Kidney epithelial cell (primary cell): ENCODE measurements at places on chromosomes 2 and 18.

GRCh38 chr2:152335726-152336118 is 748 bp downstream of the FMNL2 start:
- no peak for DNase-seq

DNA sequence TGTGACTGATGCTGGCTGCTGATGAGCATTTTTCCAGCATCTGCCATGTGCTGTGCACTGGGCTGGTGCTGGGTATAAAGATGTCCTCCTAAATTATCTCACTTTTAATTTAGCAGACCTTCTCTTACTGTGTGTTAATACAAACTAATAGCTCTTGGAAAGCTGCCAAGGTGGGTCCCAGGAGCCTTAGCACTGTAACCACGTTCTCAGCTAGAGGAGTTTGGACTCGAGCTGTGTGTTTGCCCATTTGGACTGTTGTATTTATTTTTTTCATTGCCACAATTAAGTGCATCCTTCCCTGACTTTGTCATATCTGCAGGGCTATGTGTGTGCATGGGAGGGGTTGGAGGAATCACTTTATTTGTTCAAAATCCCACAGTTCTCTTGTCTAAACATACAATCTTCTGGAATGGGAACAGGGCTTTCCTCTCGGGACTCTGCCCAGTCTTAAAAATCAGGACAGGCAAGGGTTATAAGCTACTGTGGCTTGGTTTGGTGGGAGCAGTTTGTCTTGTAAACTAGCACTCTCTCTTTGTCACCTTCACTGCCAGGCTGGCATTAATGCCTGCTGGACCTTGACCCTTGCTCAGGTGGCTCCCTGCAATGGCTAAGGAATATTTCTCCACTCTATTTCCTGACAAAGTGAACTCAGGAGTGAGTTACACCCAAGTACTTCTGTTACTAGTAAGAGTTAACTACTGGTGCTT is 129.7 kb upstream of the MGAT5 start:
- no peak for DNase-seq

DNA sequence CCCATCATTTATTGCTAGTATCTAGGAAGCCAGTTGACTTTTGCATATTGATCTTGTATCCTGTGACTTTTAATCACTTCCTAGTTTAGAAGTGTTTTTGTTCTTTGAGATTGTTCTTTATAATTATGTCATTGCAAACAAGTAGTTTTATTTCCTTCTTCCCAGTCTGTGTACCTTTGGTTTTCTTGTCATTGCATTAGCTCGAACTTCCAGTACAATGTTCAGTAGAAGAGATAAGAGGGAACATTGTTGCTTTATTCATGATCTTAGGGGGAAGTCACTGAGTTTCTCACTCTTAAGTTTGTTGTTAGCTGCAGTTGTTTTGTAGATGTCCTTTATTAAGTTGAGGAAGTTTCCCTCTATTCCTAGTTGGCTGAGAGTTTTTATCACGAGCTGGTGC is 61.0 kb downstream of the TRAPPC12 start:
- no peak for DNase-seq

DNA sequence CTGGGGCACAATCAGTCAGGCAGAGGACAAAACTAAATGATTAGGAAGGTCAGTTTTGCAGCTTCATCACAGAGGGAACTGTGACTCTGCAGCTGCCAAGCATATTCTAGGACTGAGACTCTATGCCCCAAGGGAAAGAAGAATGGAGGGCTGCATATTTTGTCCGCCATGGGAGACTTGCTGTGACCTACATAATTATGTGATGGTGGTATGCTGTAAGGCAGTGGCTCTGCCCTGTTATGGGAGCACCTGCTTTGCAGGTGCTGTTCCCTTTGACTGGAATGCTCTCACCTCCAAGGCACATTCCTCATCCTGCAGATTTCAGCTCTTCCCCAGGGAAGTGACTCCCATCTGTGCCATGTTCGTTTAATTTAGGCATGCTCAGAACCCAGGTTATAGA is 261.9 kb upstream of the EPHA4 start:
- DNase-seq: no peak
